Inflammatory macrophage treated with lipopolysaccharide for 4 hours (primary cell): ENCODE measurements at places on chromosomes 7 and 10.

DNA sequence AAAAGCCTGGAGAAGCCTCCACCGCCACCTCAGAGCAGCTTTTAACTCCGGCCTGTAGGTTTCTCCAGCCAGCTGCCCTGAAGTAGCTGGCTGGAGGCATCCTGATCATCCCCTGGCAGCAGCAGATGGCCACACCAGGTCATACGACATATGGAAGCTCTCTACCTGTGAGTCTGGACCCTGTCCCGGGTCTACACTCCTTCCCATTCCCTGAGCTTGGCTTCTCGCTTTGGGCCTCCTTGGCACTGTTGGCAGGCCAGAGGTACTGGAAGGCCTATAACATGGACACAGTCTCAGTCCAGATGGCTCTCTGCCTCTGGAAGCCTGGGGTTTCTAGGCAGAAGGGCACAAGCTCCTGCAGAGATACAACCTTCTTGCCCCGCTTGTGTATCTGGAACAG, 43.5 kb upstream of the TRIM8 start:
- no peak for DNase-seq

DNA sequence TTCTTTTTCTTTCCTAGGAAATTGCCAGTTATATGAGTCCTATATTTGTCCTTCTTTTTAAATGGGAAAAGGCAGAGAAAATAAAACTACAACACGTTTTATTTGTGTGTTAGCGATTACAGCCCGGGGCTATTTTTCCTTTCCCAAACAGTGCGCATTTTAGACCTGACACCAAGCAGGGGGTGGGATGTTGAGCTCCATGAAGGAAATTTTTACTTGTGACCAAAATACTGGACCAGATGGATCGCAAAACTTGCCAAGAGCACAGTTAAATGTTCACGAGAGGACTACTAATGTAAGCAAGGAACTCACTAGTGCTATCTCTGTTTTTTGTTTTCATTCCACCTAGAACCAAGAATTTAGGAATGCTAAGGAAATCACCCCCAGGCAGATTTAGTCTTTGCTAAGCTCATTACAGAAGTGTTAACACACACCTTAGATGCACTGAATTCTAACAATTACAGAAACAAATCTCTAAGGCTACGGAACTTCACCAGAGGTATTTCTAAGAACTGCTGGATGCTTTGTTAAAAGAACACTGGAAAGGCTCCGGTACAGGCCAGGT, 114.8 kb downstream of the JAZF1 start:
- DNase-seq = no peak

DNA sequence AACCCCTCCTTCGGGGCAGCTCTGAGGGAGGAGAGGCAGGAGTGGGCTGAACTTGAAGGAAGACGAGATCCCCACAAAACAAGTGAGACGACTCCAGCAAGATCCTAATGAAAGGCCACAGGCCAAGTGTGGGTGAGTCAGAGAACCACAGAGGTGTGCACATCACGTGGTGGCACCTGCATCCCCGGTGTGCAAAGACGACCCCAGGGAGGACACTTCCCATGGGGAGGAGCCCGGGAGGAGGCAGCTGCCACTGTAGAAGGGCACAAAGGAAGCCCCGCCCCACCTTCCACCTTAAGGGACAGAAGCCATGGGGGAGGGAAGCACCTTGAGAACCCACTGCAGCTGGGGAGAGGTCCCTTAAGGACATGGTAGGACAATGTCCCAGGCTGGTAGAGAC, 45.7 kb downstream of the ESYT2 start:
- DNase-seq = no peak

DNA sequence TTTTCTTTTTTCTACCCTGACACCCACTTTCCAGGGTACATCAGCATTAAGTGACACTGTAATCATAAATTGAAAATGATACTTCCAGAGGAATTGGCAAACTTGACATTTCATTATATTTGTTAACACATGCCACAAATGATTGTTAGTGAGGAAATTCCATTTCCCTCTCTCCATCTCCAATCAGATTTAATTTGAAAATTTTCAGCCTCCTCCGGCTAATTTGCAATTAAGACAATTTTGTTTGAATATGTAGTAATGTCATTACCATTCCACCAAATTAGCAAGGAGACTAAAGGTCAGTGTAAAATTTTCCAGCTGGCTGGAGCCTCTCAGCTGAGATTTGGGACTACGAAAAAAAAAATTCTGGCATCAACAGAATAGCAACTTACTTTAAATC, 242.7 kb downstream of the FOXP2 start:
- DNase-seq = no peak

- no peak for DNase-seq
These were observed 45.2 kb downstream of the ELFN1 start for GRCh38 chr7:1715331-1715625.
